Activated CD8-positive, alpha-beta memory T cell treated with anti-CD3 and anti-CD28 coated beads for 24 hours (primary cell): ENCODE measurements at places on chromosomes 11 and 22.

DNA sequence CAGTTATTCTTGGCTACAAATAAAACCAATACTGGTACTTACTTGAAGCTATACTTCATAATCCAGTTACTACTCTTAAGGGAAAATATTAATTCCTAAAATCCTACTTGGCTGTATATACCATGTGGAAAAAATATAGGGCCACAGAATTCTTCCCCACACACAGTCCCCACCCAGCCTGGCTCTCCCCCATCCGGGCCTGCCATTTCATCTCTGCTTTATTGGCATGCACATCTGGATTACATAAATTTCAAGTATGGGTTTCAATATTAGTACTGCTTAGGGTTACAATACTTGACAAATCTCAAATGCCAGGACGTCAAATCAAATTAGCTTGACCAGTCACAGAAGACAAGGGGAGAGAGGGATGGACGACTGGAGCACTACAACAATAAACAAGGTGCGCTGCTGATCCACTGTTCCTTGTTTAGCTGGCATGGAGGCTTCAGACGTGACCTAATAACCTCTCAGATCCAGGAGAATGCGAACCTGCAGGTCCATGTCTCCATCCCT is 81.4 kb downstream of the ABTB2 start:
- DNase-seq: no peak

- peak; percentile 48 for DNase-seq
Measured at GRCh38 chr22:29142116-29142515, 63.6 kb upstream of the EMID1 start.

- DNase-seq: no peak
Measured at GRCh38 chr11:133388975-133389568, 143.2 kb downstream of the OPCML start.

GRCh38 chr22:41757502-41757901 is 43.0 kb upstream of the CCDC134 start:
- DNase-seq: no peak

DNA sequence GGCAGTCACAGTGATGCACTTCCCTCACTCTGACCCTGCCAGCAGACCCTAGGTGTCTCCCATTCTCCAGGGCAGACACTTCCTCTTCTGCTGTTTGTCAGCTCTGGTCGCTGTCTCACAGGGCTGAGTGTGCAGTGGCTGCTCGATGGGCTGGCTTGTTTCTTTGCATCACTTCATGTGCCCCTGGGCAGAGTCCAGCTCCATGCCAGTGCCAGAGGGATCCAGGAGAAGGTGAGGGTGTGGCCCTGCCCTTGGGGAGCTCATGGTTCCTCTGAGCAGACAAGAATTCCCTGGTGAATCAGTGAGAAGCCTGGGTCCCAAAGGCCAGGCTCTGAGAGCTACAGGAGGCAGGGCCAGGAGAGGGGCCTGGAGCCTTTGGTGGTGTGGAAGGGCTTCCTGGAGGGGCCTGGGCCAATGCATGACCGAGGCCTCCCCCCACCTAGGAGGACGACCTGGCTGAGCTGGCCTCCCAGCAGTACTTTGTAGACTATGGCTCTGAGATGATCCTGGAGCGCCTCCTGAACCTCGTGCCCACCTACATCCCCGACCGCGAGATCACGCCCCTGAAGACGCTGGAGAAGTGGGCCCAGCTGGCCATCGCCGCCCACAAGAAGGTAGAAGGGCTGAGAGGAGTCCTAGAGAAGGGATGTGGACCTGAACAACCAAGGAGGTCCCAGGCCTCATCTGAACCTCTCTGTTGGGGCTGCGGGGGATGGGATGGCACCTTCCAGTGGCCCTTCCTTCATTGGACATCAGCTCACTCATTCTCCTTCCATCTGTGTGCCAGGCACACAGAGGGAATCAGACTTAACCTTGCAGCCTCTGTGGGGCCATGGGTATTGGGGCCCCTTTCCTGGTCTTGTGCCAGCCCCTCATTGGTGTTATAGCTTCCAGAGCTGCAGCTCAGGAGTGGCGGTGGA is 66.1 kb downstream of the MYO7A start:
- no peak for DNase-seq
